ENCODE measurements at places on chromosomes 2 and 18.

GRCh38 chr2:138846216-138846821, 66.1 kb upstream of the NXPH2 start:
- no peak for DNase-seq

DNA sequence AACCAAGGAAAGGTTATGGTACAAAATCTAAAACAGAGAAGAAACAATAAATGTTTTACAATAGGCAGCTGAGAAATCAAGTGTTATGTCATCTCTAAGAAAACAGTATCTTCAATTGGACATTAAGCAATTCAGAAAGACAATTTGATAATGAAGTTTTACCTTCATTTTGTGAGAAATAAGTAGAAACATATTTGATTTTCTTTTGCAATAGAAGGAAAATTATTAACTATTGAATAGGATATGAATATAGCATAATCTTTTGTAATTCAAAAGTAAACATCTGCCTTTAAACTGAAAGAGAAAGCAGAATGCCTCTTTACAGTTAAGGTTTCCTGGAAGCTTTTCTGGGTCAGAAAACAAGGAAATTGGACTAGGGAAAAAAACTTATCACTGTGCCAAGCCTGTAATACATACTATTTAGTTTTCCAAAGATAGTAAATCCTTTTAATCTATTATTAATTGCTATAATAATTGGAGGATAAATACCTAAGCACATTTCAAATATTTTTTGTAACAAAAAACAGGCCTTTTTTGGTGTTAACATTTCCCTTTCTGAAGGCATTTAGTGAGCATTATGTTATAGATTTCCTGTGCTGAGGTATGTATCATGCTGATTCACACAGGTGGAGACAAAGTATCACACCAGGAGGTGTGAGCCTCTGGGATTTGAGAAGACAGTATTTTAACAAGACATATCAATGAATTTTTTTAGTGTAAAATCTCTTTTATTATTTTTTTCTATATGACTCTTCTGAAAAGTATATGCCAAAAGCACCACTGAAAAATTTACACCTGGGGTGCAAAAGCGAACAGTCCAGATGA, 947.0 kb upstream of the CDH2 start:
- no peak for DNase-seq

DNA sequence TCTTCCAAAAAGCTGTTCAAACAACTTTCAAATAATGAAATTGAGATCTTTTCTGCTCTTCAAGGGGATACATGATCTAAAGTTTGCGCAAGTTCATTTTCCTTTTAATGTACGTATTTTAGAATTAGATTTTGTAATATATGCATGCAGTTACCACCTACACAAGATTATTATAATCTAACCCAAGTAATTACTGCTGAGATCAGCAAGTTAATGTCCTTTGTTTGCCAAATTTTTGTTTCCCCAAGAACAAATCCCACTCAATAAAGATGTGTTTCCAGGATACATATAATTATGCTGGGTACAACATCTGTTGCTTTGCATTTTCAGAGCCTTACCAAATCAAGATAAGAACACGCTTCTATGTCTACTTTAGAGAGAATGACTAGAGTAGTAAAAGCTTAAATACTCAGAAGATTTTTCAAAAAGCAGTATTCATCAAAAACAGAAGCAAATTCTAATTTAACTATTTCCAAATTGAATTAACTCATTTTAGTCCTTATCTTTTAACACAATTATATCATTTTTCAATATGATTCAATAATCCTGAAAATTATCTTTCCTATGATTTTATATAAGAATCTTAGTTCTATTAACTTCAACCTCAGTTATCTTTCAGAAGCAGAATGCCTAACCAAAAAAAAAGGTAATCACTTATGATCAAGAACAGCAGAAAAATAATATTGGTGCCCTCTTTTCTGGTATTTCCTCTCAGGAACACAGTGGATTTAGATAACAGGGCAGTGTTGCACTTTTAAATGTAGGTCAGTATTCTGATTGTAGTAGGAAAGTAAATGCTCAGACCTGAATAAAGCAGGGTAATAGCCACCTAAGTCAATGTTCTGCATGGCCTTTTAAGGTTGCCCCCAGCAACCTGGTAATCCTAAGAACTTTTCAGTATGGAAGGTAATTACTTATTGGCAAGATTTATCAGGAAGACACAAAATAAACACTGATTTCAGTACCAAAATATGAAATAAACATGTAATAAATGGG, 28.0 kb downstream of the CERKL start:
- no peak for DNase-seq

DNA sequence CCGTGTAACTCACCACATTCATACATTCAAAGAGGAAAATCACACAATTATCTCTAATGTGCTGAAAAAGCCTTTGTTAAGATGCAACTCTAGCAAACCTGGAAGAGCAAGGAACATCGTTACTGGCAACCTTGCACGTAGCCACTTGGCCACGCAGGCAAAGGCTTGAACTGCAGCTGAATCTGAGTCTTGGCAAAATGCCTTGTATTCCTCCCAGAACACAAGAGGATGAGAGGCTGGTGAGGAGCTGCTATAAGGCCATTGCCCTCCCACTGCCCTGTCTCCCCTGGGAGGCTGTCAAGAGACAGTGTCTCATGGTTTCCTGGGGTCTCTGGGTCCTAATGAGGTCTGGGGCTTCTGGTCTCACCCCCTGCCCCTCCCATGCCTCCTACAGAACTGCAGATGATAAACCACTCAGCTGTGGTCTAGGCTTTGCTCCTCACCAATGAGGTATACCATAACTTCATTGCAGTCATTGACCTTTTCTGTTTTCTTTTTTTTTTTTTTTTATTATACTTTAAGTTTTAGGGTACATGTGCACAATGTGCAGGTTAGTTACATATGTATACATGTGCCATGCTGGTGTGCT, 141.4 kb downstream of the SPP2 start:
- DNase-seq = no peak

DNA sequence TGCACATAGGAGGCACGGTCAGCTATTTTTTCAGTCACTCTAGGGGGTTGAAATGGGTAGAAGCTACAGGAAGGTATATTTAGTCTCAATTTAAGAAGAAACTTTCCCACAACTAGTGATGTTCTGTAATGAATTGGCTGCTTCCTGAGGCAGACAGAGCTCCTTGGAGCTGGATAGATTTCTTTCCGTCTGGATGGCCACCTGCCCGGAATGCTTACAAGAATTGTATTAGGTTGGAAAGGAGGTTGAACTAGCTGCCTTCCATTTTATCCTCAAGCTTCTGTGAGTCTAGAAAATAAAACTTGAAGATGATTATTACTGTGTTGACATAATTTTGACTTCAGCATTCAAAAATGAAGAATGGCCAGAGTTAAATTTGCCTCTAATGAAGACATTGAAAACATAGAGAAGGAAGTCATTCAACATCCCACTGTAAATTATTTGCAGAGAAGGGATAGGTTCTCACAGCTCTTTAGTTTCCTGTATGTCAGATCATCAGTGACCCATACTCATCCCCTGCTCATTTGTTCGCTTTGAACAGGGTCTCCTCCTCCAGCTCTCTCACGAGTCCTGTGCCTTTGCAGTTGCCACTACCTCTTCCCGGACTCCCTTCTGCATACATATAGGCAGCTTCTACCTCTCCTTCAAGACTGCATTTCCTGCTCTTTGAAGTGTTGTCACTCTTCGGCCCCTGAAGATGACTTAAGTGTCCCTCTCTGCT, 88.8 kb downstream of the CRIM1 start:
- no peak for DNase-seq

GRCh38 chr2:46723346-46723745, 192.3 kb downstream of the MCFD2 start:
- DNase-seq = no peak

GRCh38 chr2:191757208-191757607, 79.3 kb downstream of the NABP1 start:
- DNase-seq = no peak

DNA sequence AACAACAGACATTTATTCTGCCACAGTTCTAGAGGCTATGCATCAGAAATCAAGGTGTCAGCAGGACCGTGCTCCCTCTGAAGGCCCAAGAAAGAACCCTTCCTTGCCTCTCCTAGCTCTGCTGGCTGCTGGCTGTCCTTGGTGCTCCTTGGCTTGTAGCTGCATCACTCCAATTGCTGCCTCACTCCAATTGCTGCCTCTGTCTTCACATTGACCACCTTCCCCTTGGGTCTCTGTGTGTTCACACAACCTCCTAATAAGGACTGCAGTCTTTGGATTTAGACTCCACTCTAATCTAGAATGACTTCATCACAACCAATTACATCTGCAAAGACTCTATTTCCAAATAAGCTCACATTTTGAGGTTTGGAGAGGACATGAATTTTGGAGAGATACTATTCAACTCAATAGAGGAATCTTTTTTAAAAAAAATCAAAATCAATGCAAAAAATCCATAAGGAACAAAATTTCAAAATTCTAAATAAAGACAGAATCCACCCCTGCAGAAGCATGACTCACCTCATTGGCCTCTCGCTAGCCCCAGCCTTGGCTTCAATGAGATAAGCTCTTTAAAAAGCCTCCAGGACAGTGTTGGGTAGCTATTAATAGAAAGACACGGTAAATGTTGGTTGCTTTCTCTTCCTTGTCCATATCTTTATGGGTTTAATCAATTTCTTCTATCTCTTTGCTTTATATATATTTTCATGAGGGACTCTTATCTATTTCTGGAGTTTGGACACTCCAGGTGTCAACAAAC, 267.6 kb upstream of the MGAT5 start:
- no peak for DNase-seq

GRCh38 chr18:13811993-13812392, 12.0 kb upstream of the MC5R start:
- no peak for DNase-seq

DNA sequence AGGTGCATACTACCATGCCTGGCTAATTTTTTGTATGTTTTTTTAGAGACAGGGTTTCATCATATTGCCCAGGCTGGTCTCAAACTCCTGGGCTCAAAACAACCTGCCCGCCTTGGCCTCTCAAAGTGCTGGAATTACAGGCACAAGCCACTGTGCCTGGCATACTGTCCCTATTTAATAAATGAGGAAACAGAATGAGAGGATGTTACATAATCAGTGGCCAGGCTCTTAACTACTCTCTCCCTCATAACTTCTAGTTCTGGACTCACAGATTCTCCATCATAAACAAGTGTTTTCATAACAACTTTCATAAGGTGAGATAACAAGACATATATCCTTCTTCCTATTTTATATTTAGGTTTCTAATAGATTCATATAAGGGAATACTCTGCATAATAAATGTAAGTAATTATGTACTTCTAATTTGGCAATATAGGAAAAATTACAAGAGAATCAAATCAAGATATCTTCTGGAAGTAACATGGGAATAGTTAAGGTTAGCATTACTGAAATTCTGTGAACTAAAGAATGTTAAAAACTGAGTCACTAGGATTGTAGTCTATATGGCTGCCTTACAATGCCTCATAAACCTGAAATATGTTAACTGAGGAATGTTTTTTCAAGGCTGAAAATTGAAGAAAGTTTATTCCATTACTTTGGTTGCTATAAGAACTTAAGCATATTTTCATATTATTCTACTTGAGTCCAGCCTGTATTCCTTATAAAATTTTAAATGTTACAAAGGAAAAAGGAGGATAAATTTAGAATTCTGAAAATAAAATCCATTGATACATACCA, 71.3 kb downstream of the SLC25A12 start:
- DNase-seq = no peak

- DNase-seq = no peak
Observed at GRCh38 chr2:21372654-21373053, 248.9 kb downstream of the TDRD15 start.

DNA sequence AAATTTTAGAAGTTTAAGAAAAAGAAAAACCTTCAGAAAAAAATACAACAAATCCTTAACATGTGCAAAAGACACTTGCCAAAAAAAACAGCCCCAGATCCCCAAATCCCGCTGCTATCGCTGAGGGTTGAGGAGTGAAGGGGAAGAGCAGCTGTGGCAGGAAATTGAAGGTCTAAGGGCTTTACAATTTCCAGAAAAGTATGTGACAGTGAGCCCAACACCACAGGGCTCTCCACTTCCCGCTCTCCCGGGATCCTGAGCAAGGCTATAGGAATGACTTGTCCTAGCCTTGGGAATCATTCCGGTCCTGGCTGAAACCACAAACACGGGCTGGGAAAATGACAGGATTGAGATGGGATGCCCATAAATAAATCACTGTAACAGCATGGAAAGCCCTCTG, 191.4 kb downstream of the TMEM163 start:
- DNase-seq = no peak

DNA sequence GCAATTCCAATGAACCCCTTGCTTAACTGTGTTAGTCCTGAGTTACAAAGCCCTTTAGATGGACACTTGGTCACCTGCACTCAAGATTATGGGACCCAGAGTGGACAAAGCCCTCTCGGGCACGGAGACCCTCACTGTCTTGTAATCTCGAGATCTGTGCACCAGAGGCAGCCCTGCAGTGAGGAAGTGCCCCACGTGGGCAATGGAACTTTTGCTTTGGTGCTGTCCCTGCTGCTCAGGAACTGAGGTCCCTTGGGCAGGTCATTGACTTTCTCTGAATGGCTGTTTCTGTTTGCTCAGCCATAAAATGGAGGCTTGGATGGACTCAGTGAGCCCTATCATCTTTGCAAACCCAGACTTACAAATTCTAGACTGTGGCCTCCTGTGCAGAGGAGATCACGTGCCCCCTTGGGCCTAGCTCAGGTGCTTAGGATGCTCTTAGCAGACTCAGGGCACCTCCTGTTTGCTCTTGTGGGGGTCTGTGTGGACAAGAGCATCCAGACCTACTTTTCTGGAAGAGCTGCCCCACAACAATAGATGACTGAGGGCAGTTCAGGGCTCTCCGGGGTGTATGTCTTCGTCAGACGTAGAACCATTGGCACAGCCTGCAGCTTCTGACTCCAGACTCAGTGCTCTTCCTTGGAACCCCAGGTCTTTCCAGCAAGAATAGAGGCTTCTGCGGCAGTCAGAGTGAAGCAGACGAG, 94.5 kb upstream of the HS6ST1 start:
- no peak for DNase-seq

DNA sequence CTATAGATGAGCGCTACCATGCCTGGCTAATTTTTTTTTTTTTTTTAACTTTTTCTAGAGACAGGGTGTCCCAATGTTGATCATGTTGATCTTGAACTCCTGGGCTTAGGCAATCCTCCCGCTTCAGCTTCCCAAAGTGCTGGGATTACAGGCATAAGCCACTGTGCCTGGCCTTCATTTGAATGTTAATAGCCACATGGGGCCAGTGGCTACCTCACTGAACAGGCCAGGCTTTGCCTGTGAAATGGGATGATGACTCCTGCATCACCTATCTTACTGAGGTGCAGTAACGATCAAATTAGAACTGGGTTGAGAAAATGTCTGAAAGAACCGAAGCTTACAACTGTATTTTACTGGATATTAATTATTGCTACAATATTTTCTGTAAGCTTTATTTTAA, 278.7 kb downstream of the TCF4 start:
- DNase-seq = no peak

DNA sequence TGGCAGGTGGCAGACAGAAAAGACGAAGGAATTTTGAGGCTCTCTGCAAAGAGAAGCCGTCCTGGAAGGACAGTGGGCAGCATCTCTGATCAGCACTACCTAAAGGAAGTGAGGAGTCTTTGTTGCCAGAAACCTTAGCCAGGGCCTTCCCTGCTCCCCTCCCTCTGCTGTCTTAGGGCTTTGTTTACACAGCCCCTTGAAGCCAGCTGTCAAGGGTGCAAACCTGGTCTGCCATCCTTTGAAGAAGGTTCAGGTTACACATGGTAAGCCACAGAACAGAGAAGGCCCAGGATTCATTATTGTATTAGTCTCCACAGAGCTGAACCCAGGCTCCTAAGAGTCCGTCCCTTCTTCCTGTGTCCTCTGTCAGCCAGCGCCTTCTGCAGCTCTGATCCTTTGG, 356.7 kb downstream of the TGIF1 start:
- no peak for DNase-seq

Measured in H1 (cell line).